ENCODE measurements at places on chromosomes 1 and 21.

DNA sequence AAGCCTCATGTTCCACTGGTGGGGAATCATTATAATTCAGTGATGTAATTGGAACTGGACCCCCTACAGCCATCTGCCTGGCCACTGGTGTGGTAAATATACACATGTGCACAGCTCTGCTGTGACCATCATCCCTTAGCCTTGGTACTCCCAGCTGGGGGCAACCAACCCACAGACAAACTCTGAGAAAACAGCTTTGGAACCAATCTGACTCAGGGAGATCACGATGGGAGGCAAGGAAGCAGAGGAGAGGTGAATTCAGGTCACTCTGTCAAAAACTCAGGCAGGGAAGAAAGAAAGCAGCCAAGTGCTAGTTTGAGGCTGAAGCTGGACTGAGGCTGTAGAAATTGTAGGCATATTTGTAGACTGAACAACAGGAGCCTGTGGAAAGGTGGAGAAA, 197.8 kb upstream of the GALNT2 start:
- DNase-seq, result no peak

- no peak for DNase-seq
Measured at GRCh38 chr1:39958403-39959200, 3.7 kb downstream of the MFSD2A start.

DNA sequence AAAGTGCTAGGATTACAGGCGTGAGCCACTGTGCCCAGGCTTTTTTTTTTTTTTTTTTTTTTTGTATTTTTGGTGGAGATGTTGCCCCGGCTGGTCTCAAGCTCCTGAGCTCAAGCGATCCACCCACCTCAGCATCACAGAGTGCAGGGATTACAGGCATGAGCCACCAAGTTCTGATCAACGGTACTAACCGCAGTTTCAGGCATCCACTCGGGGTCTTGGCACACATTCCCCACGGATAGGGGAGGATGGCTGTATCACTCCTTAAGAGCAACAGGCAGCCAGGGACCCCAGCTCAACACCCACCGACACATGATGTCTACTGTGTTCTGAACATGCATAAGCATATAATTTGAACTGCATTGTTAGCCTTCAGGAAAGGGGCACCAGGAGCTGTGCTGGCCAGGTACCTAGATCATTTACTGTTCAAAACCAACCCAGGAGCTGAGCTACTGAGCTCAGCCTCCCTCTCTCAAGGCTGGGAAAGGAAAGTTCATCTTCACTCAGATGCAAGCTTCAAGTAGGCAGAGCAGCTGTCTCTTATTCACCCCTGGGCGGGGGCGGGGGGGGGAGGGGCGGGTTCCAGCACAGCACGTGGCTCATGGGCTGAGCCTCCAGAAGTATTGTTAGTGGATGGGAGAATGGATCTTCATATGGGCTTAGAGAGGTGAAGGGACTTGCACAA, 24.7 kb downstream of the CAPZB start:
- no peak for DNase-seq

DNA sequence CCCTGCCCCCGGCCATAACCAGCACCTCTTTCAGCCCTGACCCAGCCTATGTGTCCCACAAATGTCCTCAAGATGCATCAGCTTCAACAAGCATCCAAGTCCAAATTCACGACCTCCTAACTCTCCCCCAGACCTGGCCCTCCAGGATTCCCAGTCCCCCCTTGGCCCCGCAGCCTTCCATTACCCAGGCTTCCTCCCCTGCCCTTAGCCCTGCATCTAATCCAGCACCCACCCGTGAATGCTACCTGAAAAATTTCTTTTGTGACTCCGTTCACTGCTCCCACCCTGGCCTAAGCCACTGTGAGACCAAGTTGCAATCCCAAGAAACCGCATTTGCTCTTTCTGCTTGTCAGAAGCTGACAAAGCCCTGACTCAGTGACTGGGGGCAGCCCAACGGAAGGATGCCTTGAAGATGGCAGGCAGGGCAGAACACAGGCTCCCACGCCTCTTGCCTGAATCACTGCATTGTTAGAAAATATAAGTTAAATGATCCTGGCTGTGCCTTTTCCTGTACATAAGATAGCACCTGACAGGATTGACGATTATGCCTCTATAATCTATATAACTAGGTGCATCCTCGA, 939 bp upstream of the MFAP2 start:
- no peak for DNase-seq

- DNase-seq, result no peak
Measured at GRCh38 chr1:175009532-175009931, 9.8 kb downstream of the CACYBP start.

Data from mesothelial cell of epicardium (in vitro differentiated cells).